Stimulated activated CD4-positive, alpha-beta T cell treated with anti-CD3 and anti-CD28 coated beads, Interleukin-12 subunit alpha, Interleukin-12 subunit beta, amount 100 ng/mL, for 48 hours (primary cell): ENCODE measurements at places on chromosomes 1 and 21.

GRCh38 chr21:41680444-41681347, 86.2 kb downstream of the RIPK4 start:
- no peak for DNase-seq

- DNase-seq: no peak
Measured at GRCh38 chr1:1969505-1969900, 34.1 kb downstream of the CFAP74 start.

GRCh38 chr1:90763930-90764329, 46.8 kb upstream of the BARHL2 start:
- DNase-seq: no peak

DNA sequence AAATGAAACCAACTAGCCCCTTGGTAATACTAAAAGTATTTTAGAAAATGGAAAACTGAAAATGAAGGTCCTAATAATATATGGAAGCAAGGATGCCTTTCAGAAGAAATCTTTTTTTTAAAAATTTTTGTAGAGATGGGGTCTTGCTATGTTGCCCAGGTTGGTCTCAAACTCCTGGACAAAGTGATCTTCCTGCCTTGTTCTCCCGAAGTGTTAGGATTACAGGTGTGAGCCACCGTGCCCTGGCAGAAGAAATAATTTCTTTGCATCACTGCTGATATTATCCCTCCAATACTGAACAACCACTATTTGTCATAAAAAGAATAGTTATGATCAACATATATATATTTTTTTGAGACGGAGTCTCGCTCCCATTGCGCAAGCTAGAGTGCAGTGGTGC, 25.6 kb downstream of the SELENOF start:
- DNase-seq: no peak

- DNase-seq: no peak
Measured at GRCh38 chr1:174940646-174941175, 59.0 kb upstream of the CACYBP start.

DNA sequence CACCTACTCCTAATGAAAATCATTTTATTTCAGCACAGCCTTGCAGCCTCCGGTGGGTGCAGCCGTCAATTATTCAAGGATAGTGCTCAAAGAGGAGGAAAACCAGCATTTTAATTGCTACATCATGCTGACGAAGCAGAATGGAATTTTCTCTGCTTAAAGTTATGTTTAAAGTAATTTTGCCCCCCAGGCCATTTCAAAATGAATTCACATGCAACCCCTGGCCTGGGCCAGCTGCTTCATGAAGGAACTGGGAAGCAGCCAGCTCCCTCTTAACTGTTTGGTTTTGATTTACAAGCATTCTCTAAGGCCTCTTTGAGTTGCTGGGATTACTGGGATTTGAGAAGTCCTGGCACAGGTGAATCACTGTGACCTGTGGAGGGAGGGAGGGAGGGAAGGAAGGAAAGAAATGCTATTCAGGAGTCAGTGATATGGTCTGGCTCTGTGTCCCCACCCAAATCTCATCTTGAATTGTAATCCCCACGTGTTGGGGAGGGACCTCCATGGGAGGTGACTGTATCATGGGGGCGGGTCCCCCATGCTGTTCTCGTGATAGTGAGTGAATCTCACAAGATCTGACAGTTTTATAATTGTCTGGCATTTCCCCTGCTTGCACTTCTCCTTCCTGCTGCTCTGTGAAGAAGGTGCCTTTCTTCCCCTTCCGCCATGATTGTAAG, 66.0 kb downstream of the PGBD5 start:
- DNase-seq: no peak

GRCh38 chr1:117295001-117295400, 72.2 kb upstream of the MAN1A2 start:
- DNase-seq: no peak

DNA sequence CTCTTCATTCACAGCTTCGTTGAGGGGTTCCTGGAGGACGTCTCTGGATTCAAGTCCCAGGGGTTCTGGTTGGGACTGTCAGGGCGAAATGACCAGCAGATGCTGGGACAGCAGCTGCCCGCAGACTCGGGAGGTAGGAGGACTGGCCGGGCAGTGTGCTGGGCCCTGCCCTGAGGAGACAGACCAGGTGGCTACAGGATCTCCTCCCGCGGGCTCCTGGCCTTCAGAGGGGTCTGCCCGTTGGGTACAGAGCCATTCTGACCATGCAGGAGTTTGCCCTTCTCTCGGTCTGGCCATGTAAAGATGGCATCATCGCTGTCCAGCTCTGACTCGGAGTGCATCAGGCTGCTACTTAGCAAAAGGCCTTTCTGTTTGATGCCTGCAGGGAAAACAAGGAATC, 122.5 kb downstream of the KIAA0319L start:
- DNase-seq: no peak

DNA sequence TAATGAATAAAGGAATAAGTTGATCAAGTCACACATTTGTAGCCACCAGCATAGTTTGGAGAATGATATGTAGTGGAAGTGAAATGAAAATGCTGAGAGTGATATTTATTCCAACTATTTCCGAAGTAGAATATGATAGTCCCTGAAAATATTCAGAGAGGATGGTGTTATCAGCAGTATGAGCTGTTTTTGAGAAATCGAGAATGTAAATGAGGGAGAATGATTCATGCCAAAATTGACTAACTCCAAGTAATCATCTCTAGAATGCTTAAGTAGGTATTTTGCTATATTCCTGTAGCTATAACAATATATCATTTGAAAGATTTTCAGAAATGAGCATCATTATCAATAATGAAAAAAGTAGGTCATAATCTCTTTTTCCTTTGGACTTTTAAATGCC, 178.9 kb downstream of the PDE4B start:
- DNase-seq: no peak

DNA sequence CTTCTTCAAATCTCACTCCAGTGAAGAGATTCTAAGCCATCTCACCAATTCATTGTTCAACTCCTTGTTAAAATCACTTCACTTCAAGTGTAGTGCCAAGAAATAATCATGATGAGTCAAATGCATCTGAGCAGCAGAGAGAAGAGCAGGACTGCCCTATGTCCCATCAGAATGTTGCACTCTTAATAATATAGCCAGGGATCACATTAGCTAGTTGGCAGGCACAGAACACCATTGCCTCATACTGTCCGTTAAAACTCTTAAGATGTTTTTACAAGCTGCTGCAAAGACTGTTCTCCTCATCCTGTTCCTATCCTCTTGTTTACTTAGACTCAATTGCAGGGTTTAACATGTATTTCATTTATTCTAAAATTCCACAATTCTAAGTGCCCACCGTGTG, 432.9 kb downstream of the PLPP3 start:
- no peak for DNase-seq

GRCh38 chr1:68180441-68181164, 51.7 kb downstream of the WLS start:
- no peak for DNase-seq

DNA sequence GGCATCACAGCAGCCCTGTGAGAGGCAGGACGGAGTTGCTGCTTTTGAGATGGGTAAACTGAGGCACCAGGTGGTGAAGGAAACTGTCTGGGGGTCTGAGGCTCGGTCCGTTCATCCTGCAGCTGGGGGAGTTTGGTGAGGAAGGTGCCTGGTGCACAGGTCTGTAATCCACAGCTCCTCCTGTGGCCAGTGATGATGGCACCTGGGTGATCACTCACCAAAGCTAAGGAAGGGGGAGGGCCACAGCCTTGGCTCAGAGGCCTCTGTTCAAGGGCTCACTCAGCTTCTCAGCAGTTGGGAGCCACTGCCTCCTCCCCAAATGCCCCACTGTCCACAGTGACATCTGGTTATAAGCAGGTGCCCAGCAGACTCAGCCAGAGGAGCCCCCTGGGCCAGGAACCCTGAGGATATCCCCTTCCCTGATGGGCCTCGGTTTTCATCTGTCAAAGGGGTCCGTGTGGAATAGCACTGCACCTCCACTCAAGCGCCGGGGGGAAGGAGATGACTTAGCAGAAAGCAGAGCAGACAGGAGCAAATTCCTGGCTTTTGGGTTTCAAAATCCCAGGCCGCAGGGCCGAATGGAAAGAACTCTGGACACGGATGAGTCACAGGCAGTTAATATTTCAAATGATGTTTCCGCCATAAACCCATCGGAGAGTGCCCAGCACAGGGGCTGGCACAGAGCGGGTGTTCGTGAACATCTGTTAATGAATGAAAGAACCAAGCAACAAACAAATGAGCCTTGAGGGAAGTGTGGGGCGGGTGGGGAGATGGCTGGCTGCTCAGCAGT, 82.8 kb downstream of the DMRTB1 start:
- DNase-seq: no peak
